ENCODE measurements at places on chromosomes 3 and 15.

DNA sequence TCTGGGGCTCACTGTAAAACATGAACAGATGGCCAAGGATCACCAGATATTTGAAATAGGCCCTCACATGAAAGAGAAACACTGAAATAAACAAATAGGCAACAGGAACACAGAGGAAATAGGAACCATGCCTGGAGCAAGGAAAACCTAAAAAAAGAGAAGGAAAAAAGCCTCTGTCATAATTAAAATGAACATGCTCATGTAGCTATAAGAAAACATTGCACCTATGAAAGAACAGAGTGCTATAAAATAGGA is 102.4 kb downstream of the RAB11A start:
- no peak for DNase-seq

GRCh38 chr15:83436513-83437158 is 10.5 kb upstream of the SH3GL3 start:
- DNase-seq, result peak; percentile 10

- no peak for DNase-seq
These were observed 196.8 kb upstream of the MBNL1 start for GRCh38 chr3:152071924-152072323.

DNA sequence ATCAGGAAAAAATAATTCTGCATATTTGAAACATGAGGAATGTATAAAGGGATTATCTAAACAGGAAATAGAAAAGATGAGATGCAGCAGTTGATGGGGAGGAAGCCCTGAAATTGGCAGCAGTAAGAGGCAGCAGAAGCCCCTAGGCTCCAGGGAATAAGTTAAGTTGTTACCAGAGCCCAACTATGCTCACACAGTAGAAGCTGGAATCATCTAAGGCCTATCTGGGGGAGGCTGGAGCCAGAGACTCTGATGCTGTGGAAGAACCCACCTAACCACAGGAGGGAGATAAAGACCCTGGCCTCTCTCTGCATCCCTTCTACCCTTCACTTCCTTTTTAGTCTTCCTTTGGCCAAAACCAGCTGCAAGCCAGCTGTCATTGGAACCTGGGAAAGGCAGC is 519.7 kb downstream of the DIPK2A start:
- no peak for DNase-seq

GRCh38 chr3:25191673-25192072 is 236.4 kb upstream of the RARB start:
- DNase-seq, result no peak

DNA sequence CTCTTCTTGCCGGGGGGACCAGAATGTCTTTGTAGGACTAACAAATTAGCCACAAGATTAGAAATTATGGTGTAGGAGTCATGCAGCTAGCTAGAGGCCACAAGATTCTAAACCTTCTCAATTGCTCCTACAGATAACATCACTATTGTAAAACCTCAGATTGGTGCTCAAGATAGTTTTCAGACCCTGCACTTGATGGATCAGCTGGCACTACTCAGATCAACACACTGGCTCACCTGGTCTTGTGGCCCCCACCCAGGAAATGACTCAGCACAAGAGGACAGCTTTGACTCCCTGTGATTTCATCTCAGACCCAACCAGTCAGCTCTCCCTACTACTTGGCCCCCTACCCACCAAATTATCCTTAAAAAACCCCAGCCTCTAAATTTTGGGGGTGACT is 124.1 kb upstream of the RASGRP1 start:
- no peak for DNase-seq

DNA sequence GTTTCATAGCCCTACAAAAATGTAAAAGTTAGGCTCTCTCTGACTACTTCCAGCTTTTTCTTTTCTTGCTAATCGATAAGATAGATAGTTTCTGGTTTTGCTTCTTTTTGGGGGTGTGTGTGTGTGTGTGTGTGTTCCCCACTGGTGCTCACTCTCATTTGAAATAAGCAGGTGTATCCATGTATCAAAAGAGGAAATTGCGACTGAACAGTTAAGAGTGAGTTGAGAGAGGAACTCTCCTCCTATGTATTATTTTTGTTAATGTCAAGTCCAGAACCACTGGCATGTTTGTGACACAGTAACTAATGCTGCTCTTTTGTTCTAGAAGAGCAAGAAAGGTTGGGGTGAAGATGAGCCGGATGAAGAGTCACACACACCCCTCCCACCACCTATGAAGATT is 96.7 kb upstream of the UMPS start:
- DNase-seq, result no peak

DNA sequence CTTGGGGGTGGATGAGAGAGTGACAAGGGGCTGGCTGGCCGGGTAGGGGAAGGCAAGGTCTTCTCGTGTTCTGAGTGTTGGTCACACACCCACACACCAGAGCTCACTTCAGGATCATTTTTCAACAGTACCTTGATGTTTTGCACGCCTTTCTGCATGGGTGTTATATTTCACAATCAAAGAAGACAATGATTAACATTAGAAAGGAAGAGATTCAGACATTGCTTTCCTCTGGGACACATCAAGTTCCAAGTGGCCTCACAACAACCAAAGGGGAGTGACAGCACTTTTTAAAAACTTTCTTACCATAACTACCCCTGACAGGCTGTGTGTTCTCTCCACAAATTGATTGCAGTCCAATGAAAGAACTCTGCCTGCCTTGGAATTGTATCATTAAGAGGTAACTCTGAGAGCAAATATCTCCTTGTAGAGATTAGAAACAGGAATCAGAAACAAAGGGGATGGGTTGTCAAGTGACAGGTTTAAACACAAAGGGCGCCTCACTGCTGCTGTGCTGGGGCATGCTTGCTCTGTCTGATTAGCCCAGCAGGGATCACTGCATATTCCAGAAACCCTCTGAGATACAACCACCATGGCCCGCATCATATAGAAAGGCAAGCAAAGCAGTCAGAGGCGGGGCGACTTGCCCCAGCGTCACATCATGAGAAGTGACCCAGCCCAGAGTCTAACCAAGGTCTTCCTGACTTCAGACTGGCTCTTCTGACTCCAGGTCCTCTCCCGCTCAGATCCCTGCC is 230.8 kb downstream of the FEZF2 start:
- no peak for DNase-seq

DNA sequence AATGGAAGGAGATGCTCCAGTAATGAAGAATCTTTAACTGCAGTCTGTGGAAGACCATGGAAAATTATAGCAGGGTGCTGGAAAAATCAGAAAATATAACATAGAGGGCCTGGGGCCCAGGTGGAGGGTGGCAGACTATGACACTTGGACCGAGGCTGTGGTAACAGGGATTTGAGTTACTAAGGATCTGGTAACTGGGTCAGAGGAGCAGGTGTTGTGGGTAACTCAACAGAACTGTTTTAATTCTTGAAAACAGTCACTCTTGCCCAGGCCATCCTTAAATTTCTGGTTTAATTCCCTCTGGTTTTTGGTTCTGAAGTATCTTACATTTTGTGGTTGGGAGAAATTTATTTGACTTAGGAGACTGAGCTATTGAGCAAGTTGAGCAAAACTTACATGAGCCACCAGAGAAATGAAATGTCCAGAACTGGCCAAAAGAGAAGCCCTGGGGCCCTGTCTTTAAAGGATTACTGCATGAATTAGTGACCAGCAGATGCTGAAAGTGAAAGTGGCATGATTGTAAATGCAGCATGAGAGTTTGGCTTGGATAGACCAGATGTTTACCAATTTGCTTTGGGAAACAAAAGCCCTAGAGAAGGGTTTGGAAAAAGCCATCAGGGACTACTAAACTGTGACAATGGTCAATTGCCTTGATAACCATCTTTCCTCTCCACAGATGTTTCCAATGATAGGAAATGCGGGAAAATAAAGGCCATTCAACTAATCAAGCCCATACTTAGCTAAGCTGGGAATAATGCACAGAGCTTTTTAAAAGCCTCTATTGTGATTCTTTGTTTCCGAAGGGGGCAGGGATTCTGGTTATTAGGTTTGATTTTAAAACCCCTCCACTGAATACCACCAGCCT is 374.9 kb upstream of the TGFBR2 start:
- DNase-seq, result no peak

GRCh38 chr15:41968701-41969100 is 3.7 kb downstream of the EHD4 start:
- DNase-seq, result no peak

DNA sequence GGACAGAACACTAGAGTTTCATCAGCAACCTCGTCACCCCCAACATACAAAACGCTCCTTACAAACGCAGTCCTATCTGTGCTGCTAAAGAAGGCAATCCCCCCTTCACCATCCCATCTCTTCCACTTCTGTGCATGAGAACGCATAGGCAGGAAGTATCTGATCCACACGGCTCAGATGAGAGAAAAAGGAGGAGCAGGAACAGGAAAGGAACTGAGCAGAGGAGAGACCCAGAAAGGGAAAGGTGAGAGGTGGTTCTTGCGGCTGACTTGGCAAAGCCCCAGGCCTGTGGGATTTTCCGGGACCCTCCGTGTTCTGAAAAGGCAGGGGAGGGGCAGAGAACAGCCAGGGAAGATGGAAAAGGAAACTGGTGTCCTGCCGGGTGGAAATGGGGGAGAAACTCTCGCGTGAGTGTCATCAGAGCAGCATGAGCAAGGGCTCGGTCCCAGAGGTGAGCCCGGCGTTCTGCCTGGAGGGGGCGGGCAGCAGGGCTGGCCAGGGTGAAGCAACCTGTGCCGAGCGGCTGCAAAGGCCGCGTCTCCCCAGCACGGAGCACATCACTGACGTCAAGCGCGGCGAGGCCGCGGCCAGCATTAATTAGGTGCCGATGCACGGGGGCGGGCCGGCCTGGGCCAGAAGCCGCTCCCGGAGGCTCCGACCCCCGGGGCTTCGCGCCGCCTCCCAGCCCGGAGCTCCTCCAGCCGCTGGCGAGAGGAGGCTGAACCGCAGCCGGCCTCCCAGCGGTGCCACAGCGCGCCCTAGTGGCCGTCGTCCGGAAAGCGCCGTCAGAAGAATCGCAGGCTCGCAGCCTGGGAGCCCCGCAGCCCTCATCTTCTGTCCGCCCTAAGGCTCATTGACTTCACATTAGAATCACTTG is 35.8 kb downstream of the CPN2 start:
- peak; percentile 39 for DNase-seq

DNA sequence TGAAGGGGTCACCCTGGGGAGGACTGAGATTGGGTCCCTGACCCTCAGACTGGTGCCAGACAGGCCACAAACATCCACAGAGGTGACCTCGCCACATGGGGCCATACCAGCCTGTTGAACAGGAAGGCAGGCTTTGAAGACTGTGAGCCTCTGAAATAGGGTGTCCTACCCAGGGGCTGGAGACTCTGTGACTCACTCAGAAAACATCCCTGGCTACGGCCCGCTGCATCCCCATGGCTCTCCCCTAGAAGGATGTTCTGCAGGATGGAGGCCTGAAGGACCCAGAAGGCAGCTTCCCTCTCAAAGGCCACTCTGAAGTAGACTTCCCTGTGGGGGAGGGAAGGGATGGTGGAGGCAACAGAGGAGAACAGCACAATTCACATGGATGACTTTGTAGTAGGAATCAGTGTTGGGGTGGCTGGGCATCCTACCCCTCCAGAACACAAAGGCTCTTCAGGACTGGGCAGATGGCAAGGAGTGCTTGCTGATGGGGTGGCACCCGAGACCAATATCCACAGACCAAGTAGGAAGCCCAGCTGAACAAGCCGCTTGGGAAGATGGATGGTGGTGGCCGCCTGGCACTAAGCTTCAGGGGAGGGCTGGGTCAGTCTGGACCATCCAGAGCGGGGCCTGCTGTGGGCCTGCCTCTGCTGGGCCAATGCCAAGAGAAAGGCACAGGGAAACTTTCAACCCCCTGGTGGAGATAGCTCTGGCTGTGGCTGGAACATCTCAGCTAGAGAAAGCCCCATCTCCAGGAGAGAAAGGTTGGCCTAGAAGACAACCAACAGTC is 37.6 kb upstream of the DUSP7 start:
- DNase-seq, result peak; percentile 45

- DNase-seq, result no peak
These were observed 175.1 kb downstream of the VGLL3 start for GRCh38 chr3:86815880-86816279.

DNA sequence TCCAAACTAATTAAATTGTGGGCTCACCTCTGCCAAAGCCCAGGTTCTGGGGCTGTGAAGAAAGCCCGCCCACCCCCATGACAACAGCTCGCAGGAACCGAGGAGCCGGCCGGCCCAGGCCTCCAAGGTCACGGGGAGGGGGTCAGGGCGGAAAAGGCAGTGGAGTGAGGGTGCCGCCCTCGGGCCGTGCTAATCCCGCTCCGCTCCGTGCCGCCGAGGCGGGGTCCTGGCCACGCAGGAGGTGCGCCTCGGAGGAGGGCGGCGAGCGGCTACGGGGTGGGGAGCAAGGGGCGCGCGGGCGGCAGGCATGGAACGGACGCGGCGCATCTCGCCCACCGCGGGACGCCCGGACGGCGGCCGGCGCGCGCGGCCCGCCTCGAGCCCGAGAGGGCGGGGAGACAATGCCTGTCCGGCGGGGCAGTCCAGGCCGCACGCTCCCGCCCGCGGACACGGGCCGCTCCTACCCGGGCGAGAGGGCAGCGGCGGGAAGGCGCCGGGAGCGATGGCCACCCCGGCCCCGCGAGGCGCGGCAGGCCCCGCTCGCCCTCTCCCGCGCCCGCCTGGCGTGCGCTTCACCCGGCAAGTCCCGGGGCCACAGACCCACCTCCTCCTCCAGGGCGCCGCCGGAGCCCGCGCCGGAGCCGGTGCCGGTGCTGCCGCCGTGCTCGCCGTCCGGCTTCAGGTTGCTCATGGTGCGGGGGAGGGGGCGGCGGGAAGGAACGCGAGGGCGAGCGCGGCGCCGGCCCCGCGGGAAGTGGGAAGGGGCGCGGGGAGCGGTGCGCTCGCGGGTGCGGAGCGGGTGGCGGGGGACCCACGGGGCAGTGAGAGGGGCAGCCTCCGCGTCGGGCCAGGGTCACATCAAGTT is 528 bp downstream of the RBPMS2 start:
- DNase-seq, result no peak

GRCh38 chr3:179438841-179439240 is 12.4 kb downstream of the GNB4 start:
- DNase-seq, result no peak

- DNase-seq, result peak; percentile 18
These were observed 307.9 kb upstream of the CBLB start for GRCh38 chr3:106176734-106177133.

DNA sequence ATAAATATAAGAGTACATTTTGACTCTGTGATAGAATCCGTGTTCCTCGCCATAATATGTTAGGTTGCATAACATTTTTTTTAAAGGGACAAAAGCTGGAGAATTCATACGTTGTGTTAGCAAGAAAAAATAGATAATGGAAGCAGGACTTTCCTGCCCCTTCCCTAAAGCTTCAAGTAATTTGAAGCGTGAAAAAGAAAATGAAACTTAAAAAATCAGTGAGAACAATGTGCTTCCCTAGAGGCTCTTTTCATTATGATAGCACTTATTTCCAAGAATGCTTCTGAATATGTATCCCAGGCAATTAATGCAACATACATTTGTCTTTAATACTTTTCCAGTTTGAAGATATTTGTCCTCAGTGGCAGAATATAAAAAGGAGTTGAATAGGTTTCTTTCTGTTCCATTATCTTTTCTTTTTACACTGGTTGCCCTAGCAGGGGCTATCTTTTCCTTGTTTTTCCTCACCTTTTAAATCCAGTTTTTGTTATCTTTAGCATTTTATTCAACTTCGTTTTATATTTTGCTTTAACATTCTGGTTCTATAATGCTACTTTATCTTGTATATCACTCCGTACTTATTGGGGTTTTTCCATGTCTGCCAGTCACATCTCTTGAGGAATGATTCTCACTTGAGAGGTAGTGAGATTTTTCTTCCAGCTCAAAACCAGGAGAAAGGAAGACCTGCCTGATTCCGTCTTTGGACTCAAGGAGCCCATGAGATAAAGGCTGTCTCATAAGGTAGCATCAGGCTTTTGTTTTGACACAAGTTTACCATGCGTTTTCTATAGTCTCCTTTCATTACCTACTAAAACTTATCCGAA is 113.8 kb downstream of the MBNL1 start:
- DNase-seq, result no peak
